ENCODE measurements at places on chromosomes 13 and 19. TPM values are rescaled to one million over a fixed set of nuclear protein-coding genes. Genes with fewer than 3 reads are reported as not detected.

- no peak for DNase-seq
Measured at GRCh38 chr13:32581177-32581786, 5.0 kb upstream of the PDS5B start.

- DNase-seq = no peak
Measured at GRCh38 chr13:112756081-112756480, 66.2 kb downstream of the ATP11A start.

DNA sequence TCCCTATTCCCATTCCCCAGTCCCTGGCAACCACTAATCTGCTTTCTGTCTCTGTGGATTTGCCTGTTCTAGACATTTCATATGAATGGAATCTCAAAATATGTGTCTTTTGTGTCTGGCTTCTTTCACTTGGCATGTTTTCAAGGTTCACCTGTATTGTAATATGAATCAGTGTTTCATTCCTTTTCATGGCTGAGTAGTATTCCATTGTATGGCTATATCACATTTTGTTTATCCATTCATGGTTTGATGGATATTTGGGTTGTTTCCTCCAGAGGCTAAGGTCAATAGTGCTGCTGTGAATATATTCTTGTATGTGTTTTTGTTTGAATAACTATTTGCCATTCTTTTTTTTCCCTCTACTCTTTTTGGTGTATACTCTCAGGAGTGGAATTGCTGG lies 24.4 kb downstream of the NCAN start:
- no peak for DNase-seq

DNA sequence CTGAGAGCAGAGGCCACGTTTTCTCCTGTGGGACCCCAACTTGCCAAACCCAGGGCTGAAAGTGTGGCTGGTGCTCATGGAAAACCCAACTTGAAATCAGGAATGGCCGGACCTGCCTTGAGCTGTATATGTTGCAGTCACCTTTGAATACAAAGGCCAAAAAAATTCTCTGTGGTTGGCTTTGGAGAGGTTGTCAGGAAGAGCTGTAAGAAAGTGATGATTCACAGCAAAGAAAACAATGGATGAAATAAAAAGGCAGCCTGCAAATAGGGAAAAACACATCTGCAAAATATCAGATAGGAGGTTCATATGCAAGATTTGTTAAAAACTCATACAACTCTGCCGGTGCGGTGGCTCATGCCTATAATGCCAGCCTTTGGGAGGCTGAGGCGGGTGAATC lies 715.8 kb downstream of the UQCRFS1 start:
- no peak for DNase-seq

Gene KLF5
- total RNA-seq = 271 TPM

Gene PRR19
- total RNA-seq = 1.0 TPM

Gene LAMP1
- 95.4 TPM for total RNA-seq

All from esophagus squamous epithelium (tissue), 5 donors.